Substantia nigra (tissue), 51 donors: ENCODE measurements at places on chromosomes 6 and 20.

DNA sequence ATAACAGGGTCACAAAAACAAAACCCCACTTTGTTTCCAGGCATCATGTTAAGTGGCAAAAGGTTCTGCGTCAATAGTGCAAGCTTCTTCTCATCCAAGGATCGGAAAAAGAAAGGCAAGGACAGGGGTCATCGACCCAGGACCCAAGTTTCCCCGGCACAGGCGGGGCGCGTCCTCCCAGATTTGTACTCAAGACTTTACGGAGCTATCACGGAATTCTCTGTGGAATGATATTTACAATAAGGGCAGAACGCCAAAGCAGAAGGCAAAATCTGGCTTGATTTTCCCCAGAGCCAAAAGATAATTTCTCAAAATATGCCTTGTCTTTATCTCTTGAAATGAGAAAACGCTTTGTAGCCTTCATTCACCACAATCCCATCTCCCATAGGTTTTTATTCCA lies 25.5 kb downstream of the PDE10A start:
- DNase-seq, result no peak

- peak; percentile 26 for DNase-seq
These were observed 23.2 kb downstream of the RBCK1 start for GRCh38 chr20:431012-431904.

GRCh38 chr6:148329596-148330381 lies 12.8 kb upstream of the SASH1 start:
- no peak for DNase-seq

DNA sequence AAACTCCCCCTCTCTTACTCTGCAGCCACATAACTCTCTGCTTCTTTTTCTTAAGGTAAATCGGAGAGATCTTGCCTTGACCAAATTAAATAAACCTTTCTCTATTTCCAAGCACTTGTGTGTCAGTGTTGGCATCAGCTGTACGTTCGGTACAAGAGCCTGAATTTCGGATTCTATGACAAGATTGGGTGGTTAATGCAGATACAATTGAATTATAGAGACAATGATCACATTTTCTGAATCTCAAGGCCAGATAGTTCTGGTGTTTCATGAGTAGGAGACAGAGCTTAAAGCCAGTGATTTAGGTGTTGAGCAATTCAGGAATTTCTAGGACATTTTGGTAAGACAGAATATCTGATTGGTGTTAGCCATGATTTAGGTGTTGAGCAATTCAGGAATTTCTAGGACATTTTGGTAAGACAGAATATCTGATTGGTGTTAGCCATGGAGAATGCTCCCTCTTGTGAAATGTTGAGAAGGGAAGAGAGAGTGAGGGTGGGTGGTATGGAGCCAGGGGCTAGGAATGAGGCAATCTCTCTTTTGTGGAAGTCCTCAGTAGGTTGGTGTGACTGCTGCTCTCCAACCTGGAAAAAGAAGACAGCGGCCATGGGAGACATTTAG lies 5.1 kb downstream of the SPINT3 start:
- no peak for DNase-seq

DNA sequence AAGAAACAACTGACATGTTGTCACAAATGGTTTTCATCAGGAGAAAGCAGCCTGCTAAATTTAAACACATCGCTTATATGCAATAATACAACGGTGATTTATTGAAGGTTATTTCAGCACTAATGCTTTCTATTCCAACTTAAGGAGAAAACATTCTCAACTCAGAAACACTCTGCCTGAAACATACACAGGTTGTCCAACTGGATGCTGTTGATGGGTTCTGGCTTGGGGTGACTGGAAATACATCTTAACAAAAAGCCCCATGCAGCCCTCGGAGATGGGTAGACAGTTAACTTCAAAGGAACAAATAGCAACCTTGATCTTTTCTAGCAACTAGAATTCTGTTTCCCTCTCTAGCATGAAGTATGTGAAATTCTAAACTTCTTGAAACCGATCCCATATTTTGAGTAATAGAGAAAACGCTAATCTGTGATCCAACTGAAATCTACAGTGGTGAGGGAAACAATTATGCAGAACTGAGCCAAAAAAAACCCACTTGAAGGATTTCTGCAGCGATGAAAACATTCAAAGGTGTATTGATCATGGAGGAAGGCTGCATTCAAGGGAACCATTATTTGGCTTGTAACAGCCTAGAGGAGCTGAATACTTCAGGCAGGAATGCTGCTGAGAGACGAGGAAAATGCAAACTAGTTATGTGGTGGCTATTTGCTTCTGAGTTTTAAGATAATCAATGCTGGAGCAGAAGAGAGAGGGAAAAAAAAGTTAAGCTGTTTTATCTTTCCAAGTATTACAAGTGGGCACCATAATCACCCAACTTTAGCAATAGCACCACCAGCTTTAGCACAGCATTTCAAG lies 6.9 kb downstream of the ZMYND8 start:
- DNase-seq, result no peak

- no peak for DNase-seq
These were observed 7.0 kb upstream of the RWDD1 start for GRCh38 chr6:116564311-116564710.

GRCh38 chr6:159693894-159694545 lies 979 bp upstream of the SOD2 start:
- DNase-seq, result no peak

DNA sequence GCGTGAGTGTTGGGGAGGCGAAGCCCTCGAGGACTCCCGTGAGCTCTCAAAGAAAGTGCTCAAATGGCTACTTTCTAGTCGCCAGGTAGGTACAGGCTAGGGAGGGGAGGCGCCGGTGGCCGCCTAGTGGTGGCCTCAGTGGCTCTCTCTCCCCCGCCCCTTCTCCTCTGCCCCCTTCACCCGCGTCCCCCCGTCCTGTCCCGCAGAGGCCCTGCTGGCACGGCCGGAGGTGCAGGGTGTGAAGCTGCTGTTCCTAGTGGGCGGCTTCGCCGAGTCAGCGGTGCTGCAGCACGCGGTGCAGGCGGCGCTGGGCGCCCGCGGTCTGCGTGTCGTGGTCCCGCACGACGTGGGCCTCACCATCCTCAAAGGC lies 16.3 kb downstream of the ADISSP start:
- no peak for DNase-seq

DNA sequence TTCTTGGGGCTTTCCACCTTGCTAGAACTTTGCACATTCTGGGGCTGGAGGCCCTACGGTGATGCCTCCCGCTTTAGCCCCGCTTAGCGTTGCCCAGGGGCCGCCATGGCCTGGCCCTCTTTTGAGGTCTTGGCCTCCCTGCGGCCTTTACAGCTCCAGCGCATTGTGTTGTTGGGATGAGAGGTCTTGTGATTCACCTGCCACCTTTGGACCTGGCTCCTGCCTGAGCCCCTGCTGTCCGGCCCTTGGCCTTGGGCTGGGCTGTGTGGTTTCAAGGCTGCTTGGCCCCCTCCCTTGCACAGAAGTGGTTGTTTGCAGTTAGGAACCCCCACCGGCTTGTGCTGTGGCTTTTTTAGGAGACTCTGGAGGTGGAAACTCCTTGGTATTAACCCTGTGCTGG lies 61.0 kb upstream of the CDH4 start:
- DNase-seq, result no peak

DNA sequence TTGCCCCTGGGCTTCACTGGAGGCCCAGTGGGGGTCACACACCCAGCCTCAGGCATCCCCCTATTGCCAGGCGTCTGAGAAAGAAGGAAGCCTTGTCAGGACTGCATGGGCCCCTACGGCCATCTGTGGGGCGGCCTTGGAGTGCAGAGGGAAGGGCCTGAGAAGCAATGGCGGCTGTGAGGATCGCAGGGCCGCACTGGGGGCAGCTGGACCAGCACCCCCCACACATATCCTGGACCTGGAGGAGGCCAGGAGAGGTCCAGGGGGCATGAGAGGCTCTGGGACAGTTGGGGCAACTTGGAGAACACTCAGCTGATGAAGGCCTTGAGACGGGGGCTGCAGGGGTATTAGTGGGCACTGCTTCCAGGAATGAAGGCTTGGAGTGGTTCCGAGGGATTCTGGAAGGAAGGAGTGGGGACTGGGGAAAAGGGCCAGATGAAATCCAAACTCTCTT lies 16.5 kb downstream of the MDFI start:
- no peak for DNase-seq

GRCh38 chr6:122653094-122653493 lies 42.9 kb downstream of the PKIB start:
- DNase-seq, result no peak

DNA sequence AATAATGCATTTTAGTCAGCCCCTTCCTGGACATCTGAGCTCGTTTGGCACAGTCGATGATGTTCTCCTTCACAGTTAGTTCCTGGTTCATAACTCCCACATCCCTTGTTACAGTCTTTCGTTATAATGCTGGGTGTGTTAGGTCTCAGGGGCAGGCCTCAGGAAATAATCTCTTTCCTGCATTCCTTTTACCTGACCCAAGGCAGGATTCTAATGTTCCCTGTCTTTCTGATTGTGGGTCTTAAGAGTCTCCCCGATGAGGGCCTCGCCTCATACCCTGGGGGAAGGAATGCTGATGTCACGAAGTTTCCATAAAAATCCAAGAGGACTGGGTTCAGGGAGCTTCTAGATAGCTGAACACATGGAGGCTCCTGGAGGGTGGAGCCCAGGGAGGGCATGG lies 104.0 kb upstream of the CARMIL1 start:
- no peak for DNase-seq

DNA sequence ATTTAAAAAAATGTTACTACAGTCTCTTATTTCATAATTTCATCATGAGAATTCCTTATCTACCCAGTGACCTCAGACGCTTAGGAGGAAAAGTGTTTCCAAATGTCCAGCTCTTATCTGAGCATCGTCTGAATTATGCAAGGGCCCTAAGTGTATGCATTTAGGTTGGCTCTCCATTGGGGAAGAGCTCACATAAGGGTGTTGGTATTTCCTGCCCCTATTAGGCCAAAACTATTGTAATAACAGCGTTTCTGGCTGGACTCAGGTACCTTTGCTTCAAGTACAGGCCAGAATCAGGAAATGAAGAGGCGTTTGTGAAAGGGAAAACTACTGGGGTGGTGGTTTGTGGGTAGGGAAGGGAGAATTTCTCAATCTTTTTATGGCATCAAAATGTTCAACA lies 40.4 kb upstream of the SGK1 start:
- DNase-seq, result no peak

DNA sequence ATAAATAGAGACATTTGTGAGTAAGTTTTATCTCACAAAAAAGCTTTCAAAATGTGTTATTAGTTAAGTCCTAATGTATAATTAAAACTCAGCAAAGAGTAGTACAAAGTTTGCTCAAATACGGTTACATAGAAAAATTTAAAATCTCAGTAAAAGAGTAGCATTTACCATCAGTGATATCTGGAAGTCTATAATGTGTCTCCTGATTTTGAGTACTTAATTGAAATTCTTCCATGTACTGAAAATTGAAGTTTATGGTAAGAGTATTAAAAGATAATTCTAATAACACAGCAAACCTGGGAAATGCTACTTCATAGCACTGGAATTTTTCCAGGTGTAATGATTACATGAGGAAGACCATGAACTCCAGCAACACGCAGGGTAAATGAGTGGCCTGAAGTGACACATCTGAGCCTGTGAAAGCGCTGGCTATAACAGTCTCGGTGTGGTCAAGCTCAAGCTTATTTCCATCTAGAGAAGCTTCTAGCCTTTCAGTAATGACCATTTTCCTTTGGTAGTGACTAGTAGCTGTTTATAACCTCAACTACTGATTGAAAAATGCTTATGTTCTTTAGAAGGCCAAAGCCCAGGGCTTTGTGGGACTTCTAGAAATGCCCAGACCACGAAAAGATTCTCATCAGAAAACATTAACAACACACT lies 203.2 kb downstream of the ISM1 start:
- DNase-seq, result no peak

- no peak for DNase-seq
These were observed 68.8 kb downstream of the JAG1 start for GRCh38 chr20:10604865-10605440.

GRCh38 chr20:61757-62156 lies 25.7 kb upstream of the DEFB125 start:
- DNase-seq, result no peak

DNA sequence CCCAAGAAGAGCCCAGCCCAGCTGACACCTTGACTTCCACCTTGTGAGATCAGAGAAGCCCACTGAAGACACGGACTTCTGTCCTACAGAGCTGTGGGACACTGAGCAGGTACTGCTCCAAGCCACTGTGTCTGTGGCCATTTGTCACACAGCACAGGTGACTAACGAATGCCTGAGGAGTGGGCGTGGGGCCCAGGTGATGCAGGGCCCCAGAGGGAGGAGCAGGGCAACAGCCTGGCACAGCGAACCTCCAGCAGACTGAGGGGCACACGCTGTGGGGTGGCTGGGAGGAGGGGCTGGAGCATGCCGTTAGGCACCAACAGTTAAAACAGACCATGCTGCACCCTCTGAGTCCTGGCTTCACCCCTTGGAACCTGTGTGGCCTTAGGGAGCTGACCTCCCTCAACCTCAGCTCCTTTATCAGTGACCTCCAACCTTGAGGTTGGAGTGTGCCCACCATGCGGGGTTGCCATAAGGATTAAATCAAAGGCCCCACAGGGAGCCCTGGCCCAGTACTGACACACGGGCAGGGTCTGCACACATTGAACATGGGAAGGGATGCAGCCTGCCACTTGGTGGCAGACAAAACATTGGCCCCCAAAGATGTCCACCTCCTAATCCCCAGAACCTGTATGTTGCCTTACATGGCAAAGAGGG lies 119.9 kb upstream of the CST7 start:
- no peak for DNase-seq

DNA sequence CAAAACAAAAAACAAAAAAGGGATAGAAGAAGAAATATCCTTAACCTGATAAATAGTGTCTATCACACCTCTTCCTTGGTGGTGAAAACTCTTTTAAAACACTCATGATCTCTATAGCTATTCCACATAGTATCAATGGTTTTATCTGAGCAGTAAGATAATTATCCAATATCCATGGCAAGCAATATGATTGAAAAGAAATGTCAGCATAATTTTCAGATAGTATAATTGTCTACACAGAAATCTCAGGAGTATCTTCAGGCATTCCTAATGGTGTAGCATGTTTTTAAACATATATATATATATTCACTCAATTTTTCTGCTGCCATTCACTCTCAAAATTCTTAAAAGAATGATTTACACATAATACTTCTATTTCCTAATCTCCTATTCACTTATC lies 938.0 kb upstream of the SLC35B3 start:
- no peak for DNase-seq

- DNase-seq, result no peak
These were observed 291.3 kb downstream of the OGFRL1 start for GRCh38 chr6:71579902-71580301.

DNA sequence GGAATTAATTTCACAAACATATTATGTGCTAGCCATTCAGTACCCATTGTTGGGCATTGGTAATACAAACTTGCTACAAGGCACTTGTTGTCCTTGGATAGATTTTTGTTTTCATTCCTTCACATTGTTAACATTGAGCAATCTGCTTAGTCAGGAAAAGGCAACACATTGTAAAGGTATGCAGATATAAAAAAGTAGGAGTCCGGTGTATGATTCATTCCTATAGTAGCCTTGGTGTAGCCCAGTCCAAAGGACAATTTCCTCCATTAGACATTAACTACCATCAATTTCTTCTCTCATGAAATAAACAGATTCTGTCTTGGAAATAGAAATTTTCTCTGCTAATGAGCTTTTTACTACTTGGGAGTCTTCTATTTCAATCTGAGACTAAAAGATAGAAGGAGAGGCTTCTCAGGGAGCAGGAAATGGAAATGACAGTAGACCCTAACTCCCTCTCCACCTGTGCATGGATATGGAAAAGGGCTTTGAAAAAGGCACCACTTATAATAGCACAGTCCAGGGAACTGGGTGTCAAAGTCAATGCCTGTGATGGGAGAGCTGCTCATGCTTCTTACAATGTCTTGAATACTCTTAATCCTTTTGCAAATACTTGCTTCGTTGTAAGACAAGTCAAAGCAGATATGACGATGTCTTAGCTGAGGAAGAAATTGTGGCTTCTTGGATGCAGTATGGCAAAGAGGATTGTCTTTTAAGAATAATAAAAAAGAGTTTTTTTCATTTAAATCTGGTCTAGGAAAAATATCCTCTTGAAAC lies 369.4 kb upstream of the CITED2 start:
- no peak for DNase-seq
